ENCODE measurements at places on chromosomes 2 and 18. TPM values are rescaled to one million over a fixed set of nuclear protein-coding genes. Genes with fewer than 3 reads are reported as not detected.

DNA sequence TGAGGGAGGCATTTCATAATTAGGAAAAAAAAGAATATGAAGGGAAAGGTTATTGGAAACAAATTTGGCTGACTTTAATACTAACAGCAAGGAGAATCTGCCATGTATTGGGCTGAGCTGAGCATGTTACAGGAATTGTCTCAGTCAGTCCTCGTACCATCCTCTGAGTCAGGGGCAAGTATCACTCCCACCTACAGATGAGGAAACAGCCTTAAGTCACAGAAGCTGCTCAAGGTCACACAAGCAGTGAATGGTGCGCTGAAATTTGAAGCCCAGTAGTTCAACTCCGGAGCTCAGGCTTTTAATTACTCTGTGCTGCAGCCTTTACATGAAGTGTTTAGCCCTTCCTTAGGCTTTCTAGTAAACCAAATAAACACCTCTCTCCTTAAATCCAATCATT, 17.3 kb downstream of the PROKR1 start:
- no peak for DNase-seq

Gene CEP68
- total RNA-seq, result 17.9 TPM

Gene CD8B2
- total RNA-seq, result not detected

DNA sequence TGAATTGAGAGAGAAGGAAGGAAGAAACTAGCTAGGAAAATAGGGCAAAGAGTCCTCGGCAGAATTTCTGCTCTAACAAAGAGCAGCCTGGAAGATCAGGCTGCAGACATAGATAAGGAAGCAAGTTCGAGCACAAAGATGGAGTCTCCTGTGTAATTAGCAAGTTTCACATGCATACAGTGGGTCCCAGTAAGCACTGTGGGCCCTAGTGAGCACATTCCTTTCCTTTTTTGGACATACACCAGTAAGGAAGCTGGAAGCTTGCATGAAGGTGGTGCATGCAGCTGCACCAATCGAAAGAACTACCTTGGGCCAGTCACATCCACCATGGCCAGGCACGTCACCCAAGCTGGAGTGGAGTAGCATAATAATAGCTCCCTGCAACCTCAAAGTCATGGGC, 109.7 kb downstream of the NOL4 start:
- DNase-seq, result no peak

Gene ASB18
- total RNA-seq, result not detected

- DNase-seq, result peak; percentile 55
Measured at GRCh38 chr2:112626604-112627059, 19.1 kb upstream of the SLC20A1 start.

- DNase-seq, result no peak
Measured at GRCh38 chr2:197515315-197515738, 539 bp upstream of the MOB4 start.

- DNase-seq, result no peak
Measured at GRCh38 chr18:36947820-36948348, 119.0 kb downstream of the KIAA1328 start.

Gene NMS
- total RNA-seq, result not detected

Gene NCKAP5
- total RNA-seq, result not detected

GRCh38 chr2:163345795-163346573, 389.8 kb downstream of the FIGN start:
- no peak for DNase-seq

Gene HOXD13
- total RNA-seq, result not detected

Gene STARD6
- total RNA-seq, result not detected

DNA sequence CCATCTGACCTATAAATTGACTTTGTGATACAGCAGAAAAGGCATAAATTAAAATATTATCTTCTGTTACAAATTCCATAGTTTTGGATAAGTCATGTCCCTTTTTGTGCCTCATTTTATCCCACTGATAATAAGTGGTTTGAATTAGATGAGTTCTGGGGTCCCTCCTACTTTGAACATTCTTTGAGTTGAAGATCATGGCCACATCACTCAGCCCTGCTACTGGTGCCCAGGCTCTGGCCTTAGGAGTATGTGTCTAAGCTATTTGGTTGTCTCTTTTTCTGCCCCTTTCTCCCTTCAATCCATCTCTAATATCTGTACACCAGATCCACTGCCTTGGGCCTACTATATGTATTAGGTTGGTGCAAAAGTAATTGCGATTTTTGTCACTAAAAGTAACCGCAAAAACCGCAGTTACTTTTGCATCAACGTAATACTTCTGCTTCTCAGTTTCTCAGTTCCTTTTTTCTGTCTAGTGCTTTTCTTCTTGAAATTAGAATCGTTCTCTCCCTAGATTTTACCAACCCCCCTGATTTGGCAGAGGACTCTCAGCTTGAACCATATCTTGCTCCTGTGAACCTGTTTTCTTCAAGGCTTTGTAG, 362.5 kb upstream of the TNP1 start:
- no peak for DNase-seq

- DNase-seq, result peak; percentile 36
Measured at GRCh38 chr18:72544092-72544886, at the start of gene CBLN2. CBLN2 (minus strand) TSS chr18:72544342; CDS start chr18:72542160, 2,182 bp downstream.

Measured in activated B cell treated with CpG ODN at 0.5 μM for 24 hours (primary cell).